ENCODE measurements at places on chromosomes 3 and 15.

GRCh38 chr15:39127151-39127790 is 453.6 kb upstream of the THBS1 start:
- DNase-seq = no peak

- no peak for DNase-seq
Measured at GRCh38 chr3:127097072-127097405, 95.9 kb upstream of the PRR23E start.

GRCh38 chr3:52787246-52787645 is 7.3 kb upstream of the ITIH3 start:
- no peak for DNase-seq

DNA sequence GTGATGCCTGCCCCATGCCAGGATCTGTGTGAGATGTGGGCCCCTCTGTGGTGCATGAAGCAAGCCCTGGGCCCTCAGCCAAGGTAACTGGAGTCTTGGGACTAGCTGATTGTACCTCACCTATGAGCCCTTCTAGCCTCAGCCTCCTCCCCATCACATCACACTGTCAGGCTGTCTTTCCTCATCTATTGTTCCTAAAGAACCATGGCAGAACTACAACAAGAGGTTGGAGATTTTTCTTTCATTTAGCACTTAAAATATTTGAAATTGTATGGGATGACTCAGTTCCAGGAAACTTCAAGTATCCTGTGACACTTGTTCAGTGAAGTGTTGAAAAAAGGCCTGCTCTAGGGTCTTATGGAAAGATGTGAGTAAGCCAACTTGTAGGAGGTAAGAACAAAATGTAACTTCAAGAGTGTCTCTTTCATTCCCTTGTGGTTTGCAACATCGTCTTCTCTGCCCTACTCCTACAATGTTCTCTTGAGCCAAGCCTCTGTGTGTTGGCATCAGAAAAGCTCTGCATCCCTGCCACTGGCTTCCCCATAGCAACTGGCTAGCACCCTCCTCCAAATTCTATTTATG is 58.7 kb upstream of the TIPARP start:
- DNase-seq = no peak

DNA sequence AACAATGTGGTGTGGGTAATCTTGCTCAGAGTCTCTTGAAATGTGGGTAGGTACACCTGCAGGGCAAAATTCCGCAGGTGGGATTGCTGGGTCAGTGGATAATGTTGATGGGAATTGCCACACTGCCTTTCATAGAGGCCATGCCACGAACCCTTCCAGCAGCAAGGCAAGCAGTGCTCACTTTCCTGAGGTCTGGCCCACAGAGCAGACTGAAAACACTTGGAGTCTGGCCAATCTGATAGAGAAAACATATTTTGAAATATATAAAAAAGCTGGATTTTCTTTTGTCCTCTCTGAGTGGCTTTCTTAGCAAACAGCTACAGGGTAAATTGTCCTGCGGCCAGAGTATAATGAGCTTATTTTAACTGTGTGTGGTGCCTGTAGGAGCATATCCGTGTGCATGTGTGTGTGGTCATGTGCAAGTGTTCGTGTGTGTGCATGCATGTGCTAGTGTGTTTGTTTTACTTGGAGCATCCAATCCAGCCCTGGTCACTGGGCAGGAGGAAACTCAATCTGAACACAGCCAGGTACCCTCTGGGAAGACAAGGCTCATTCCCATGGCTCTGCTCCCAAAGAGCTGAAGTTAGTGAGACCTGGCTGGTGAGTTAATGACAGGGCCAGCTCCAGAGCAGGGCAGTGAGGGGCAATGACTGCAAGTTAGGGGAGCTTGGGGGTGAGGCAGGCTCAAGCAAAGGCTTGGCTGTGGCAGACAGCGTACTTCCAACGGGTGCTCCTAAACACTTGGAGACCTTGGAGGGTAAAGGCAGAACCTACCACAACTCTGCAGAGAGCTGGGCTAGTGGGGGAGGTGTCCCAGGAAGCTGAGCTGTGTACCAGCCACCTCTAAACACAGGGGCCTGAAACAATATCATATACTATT is 91.3 kb downstream of the PLXNA1 start:
- no peak for DNase-seq

GRCh38 chr3:11288786-11289637 is 16.8 kb downstream of the ATG7 start:
- no peak for DNase-seq

- DNase-seq = no peak
Measured at GRCh38 chr15:72179950-72180581, 17.5 kb downstream of the GRAMD2A start.

DNA sequence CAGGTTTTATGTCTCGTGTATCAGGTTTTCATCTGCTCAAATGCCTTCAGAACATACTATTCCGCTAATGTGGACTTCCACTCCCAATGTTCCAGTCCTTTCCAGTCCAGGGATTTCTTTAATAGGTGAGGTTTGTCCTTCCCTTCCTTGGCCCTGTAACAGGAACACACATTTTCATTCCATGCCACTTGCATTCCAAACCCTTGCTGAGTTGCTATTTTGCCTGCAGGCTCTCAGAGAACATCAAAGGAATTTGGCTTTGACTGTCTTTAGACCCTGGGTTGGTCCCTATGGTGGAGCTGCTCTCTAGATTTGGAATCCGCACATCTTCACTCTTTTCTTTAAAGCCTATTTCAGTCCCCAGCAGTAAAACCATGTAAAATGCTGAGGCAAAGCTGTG is 12.3 kb upstream of the ALCAM start:
- DNase-seq = no peak

GRCh38 chr3:60591267-60591666 is 660.0 kb downstream of the FHIT start:
- no peak for DNase-seq
